ENCODE measurements at places on chromosomes 4 and X.

DNA sequence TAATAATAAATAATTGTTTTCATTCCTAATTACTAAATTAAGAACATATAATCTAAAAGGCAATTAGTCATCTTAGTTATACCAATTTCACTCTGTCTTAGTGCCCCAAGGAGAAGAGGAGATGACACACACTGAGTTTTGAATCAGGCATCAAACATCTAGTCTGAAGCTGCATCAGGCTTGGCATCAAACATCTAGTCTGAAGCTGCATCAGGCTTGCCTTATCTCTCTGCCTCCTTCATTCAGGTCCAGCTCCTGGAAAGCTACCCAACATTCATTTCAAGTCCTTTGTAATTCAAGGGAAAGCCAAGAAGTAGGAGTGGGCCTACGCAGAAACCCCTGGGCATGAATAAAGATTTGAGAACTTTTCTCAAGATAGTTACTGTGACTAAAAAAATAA is 62.2 kb downstream of the SH3RF1 start:
- DNase-seq: no peak

DNA sequence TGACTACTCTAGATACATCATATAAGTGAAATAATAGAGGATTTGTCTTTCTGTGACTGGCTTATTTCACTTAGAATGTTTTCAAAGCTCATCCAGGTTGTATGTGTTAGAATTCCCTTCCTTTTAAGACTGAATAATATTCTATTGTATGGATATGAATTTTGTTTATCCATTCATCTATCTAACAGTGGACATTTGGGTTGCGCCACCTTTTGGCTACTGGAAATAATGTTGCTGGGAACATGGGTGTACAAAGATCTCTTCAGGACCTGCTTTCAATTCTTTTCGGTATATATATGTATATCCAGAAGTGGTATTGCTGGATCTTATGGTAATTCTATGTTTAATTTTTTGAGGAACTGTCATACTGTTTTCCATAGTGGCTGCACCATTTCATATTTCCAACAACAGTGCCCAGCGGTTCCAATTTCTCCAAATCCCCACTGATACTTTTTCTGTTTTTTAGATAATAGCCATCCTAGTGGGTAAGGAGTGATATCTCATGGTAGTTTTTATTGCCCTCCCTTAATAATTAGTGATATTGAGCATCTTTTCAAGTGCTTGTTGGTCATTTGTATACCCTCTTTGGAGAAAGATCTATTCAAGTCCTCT is 3.4 kb upstream of the SCD5 start:
- peak; percentile 56 for DNase-seq

DNA sequence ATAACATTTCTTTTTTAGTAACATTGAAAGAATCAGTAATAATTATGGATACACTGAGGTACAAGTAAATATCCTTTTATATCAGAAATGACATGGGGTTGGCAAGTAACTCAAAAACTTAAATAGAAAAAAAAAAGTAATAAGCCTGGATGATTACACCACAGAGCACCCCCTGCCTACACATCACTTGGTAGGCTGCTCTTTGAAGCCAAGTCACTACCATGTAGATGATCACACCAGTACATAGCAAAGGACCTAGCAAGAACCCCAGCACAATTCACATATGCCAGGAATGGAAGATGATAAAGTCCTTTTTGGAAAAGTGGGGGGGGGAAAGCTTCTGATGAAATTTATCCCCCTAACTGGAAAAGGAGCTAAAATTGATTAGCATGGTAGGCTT is 56.9 kb downstream of the METTL14 start:
- no peak for DNase-seq

GRCh38 chr4:168496834-168497233 is at the start of gene PALLD:
Gene PALLD (plus strand): TSS chr4:168497052.
- peak; percentile 36 for DNase-seq
